ENCODE measurements at places on chromosomes 2 and 18.

- DNase-seq, result no peak
Measured at GRCh38 chr2:239929504-239929903, 95.6 kb downstream of the NDUFA10 start.

DNA sequence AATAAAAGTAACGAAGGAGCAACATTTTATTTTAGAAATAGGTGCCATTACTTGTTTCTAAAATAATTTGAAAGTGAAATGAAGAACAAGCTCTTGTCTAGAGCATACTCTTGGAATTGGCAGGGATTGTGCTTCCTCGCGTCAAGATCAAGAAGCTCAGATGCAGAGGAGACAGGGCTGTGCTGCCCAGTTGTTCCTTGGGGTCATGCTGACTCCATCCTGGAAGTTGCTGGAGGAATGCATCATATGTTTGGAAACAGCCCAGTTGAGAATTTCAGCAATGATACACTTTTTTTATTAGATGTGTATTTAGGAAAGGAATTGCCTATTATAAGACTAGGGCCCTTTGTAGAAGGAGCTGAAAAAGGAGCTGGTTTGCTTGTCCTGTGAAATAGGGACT, 17.2 kb downstream of the LTBP1 start:
- DNase-seq, result peak; percentile 54

DNA sequence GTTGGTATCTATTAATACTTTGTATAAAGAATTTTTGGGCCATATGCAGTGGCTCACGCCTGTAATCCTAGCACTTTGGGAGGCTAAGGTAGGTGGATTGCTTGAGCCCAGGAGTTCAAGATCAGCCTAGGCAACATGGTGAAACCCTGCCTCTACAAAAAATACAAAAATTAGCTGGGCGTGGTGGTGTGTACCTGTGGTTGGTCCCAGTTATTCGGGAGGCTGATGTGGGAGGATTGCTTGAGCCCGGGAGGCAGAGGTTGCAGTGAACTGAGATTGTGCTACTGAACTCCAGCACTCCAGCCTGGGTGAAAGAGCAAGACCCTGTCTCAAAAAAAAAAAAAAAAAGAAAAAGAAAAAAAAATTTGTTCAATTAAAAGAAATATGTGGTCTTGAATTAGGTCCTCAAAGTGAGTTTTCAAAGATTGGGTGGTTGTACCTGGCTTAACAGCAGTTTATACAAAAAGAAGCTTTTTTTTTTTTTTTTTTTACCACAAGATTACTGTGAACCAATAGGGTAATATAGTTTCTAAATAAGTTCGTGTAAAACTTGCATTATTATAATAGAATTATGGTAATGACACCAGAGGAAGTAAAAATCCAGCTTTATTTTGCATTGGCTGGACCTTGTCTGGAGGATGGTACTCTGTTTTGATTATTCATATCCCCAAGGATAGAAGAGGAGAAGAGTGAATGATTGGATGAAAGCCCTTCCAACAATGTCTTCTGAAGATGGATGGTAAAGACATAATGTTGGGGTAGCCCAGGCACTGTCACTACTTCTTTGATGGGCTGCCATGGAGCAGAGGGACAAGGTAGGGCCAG, 210.3 kb downstream of the MYCN start:
- DNase-seq, result no peak

GRCh38 chr18:7482342-7482741, 84.8 kb upstream of the PTPRM start:
- DNase-seq, result no peak

DNA sequence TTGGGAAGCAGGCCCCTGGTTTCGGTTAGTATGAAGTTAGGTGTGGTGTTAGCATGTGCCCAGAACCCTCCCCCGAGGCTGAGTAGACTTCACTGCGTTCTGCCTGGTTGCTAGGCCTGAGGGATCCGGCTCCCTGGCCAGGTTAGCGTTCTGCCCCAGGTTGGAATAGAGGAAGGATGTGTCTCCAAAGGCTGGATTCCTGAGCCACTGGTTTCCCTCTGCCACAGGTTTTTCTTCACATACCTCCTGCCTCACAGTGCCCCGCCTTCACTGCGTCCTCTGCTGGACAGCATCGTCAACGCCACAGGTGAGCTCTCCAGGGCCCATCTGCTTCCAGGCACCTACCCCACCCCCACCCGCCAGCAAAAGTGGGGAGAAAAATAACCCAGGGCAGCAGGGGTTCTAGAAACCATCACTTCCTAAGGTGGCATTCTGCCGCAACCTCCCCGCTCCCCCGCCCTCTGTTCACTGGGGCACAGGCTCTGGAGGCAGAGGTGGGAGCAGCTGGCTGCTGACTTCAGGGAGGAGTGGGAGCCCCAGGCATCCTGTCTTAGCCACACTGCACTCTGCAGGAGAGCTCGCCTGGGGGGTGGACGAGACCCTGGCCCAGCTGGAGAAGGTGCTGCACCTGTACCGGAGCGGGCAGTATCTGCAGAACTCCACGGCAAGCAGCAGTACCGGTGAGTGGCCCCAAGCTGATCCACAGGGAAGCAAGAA, 7.1 kb downstream of the PKDCC start:
- DNase-seq, result no peak

DNA sequence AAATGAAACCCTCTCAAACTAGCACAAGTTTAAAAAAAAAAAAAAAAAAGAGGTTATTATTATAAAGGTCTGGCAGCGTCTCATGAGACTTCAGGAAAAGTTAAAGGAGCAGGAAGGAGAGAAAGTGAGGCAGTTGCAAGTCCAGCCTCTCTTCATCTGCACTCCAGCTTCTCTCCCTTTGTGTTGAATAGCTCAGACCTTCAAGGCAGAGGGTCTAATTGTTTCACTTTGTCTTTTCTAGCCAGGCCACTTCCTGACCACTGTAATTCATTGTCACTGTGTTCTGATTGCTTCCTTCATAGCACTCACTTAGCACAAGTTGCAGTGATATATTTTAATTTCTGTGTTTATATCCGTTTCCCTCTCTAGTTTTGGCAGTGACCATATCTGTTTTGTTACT, 99.9 kb downstream of the SPATS2L start:
- no peak for DNase-seq

- DNase-seq, result no peak
Measured at GRCh38 chr18:39406941-39407340, 1841.3 kb upstream of the CELF4 start.

- DNase-seq, result no peak
Measured at GRCh38 chr2:129769185-129769991, 210.1 kb upstream of the RAB6C start.

DNA sequence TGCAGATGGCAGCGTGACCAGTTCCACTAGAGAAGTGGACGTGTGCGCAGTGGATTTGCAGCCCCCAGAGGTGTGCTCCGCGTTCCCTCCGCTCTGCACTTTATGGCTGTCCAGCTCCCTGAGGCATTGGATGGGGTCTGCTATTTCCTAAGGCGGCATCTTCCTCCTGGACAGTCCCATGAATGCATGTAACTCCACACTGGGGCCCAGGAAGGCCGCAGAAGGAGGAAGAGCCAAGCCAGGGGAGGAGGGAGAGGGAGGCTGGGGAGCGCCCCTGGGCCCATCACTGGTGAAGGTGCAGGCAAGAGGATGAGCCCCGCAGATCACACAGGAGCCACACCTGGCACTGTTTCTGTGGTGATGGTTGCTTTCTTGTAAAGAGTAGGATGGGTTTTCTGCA, 99.1 kb downstream of the PTGR3 start:
- DNase-seq, result no peak

- no peak for DNase-seq
Measured at GRCh38 chr18:41113885-41114482, 841.0 kb upstream of the PIK3C3 start.

- no peak for DNase-seq
Measured at GRCh38 chr2:97713296-97714083, at the start of gene ZAP70. ZAP70 (plus strand) TSS chr2:97713576; CDS start chr2:97724037, 10,461 bp downstream.

- DNase-seq, result peak; percentile 31
Measured at GRCh38 chr2:218782528-218782844, 539 bp downstream of the CYP27A1 start.

DNA sequence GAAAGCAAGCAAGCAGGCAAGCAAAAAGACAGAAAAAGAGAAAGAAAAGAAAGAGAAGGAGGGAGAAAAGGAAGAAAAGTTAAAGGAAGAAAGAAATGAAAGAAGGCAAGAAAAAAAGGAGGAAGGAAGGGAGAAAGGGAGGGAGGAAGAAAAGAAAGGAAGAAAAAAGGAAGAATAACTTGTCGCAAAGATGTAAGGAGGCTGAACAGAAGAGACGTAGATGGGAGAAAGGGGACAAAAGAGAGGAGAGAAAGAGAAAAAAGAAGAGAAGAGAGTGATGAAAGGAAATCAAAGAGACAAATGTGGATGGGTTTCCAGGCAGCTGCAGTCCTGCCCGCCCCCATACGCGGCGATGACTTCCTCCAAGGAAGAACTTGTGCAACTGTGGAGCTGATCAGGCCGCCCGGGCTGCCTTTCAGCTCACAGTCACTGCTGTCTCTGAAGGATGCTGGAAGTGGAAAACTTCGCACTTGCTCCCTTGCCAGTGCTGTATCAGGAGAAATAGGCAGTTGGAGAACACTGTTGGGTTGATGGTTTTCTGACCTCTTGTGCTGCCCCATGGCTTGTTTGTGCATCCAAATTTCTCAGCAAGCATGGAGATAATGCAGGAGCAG, 52.9 kb downstream of the TRIB2 start:
- peak; percentile 53 for DNase-seq

DNA sequence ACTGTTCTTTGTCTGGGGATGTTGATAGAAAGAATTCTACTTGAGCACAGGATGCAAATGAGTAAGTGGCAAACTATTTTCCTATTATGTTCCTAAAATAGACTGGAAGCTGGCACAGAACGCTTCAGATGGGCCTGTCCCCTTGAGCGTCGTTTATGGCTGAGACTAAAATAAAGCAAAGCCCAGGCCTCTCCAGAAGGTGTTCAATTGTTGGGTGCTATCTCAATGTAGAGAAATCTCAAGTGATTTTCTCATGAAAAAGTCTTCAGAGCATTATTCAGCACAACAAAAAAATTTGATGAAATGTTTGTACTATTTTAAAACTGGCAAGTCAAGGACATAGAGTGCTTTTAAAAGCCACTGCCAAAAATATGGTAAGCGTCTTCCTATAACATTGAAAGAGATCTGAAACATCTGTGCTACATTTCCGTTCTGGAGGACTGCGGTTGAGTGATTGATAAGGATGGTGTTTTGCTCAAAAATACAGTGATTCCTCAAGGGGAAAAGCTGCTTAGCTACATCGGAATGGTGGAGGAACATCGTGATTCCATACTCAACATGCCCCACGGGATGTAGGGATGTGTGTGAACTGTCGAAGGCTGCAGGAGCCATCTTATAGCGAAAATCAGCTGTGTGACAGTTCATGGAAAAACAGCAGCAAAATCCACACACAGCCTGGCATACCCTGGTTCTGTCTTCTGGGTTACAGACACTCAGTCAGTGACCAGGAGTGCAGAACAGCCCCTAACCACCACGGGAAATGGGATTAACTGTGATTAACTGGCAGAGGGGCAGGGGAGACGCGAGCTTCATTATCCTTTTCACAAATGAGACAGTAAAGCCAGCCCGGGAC, 10.4 kb upstream of the LRRFIP1 start:
- no peak for DNase-seq

- no peak for DNase-seq
Measured at GRCh38 chr2:238097201-238097987, 2.7 kb upstream of the ESPNL start.

- no peak for DNase-seq
Measured at GRCh38 chr18:2050702-2051201, 520.6 kb downstream of the METTL4 start.

- no peak for DNase-seq
Measured at GRCh38 chr2:124147552-124147951, 122.5 kb downstream of the CNTNAP5 start.

- no peak for DNase-seq
Measured at GRCh38 chr2:127636248-127637235, 9.4 kb upstream of the GPR17 start.

GRCh38 chr2:2229626-2230432, 101.2 kb downstream of the MYT1L start:
- no peak for DNase-seq

DNA sequence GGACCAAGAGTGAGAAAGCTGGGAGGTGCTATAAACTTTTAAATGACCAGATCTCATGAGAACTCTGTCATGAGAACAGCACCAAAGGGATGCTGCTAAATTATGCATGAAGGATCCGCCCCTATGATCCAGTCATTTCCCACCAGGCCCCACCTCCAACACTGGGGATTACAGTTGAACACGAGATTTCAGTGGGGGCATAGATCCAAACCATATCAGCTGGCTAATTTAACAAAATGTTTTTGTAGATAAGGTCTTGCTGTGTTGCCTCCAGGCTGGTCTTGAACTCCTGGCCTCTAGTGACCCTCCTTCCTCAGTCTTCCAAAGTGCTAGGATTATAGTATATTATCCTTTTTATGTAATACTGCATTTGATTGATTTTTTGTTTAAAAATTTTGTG, 56.0 kb downstream of the NBEAL1 start:
- no peak for DNase-seq

- no peak for DNase-seq
Measured at GRCh38 chr2:240821429-240821778, 1.4 kb upstream of the KIF1A start.

DNA sequence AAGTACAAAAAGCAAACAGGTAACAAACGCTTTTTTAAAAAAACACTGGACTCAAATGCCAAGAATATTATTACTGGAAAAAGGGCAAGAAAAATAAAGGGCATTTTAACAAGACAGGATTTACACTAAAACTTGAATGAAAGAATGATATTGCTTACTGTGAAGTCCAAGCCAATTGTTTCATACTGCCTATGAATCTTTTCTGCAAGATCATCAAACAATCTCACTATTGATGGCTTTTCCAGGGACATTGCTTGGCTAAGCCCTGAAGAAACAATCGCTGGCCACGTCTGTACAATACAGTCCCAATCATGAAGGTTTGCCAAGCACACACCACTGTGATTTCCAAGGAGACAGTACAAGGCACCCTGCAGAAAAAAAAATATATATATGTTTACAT, 41.4 kb upstream of the GPR75 start:
- DNase-seq, result no peak

- DNase-seq, result no peak
Measured at GRCh38 chr2:44548221-44549098, 186.7 kb downstream of the CAMKMT start.
